ENCODE measurements at places on chromosomes 12 and 14.

DNA sequence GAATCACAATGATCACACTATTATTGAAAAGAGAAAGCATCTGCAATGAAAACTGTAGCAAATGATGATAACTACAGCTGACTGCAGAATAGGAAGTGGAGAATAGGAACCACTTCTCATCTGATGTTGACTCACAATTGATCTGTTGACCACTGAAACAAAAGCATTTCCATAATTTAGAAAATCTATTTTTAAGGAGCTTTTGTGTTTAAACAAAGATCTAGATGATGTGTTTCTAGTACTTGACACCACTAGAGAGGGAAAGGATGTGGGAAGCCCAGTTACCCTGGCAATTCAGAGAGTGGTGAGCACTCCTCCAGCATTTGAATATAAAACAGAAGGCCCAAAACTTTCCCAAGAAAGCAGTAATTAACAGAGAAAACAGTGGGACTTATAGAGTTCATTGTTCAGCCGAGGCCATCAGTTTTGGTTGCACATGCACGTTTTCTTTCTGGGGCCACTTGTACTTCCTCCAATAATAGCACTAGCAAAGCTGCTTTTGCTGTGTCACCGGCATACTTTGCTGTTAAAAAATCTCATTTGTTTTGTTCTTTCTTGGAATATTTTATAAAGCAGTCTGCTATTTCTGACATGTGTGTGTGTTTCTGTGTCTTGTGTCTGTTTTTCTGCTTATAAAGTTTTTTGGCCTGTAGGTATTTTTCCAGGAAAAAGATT lies 76.1 kb upstream of the HECTD1 start:
- no peak for DNase-seq

GRCh38 chr12:131610181-131610580 lies 100.7 kb upstream of the SFSWAP start:
- DNase-seq = no peak

GRCh38 chr12:93926237-93926636 lies 222.1 kb upstream of the PLXNC1 start:
- no peak for DNase-seq

GRCh38 chr14:78593949-78594348 lies 423.8 kb downstream of the NRXN3 start:
- DNase-seq = no peak

DNA sequence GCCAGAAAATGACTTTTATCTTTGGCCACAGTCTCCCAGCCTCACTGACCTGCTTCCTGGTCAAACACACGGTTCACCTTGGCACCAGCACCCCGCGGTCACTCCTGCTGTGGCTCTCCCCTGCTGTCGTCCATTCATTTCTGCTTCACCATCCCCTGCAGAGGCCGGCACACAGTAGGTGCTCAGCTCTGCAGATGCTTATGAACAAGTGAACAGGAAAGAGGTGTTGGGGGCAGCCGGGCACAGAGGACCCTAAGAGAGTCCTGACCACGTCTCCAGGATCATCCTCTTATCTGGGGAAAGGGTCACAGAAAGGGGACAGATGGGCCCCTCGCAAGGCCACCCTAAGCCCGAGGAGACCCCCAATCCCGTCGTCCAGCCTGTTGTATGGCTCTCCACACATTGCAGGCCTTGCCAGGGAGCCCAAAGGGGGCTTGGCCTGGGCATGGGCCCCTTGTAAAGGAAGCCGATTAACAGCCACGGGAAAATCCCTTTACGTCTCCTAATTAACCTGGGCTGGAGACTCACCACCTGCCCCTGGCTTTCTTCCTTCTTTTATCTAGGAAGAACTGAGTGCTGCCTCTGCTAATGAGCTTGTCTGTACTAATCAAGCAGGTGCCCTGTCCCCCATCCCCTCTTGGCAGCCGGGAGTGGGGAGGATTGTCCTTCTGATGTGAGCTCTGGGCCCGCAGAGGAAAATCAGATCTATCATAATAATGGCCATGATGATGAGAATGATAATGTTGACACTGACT lies 119.2 kb downstream of the AACS start:
- DNase-seq = no peak

DNA sequence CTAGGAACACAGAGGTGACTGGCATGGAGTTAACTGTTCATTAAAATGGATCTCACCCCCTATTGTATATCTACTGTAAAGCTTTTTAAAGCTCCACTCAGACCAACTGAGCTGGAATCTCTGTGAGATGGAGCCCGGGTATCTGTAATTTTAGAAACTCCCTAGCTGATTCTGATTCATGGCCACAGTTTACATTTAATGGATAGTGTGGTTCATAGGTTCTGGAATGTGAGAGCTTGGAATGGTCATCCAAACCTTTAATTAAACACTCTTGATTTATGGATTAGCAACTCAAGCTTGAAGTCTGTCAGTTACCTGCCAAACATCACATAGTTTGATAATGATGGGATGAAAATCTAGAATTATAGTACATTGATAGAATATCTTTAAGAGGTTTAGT lies 183.8 kb downstream of the SLC25A21 start:
- DNase-seq = no peak

GRCh38 chr14:43803076-43803689 lies 703.9 kb downstream of the FSCB start:
- no peak for DNase-seq

DNA sequence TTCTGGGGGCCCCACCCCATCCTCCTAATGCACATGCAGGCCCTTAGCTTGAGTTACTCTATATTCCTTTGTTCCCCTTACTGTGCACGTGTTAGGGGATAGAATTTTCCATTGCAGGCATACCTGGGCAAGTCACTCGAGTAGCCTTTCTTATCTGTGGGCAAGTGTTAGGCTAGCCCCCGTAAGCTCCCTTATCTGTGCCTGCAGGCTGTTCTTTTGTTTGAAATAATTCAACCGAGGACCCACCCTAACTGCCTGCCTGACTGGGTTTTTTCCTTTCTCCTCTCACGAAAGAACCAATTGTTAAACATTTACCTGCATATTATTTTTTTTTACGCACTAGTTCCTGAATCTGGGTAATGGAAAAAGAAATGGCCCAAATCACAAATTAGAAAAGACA lies 21.3 kb upstream of the BCAT1 start:
- DNase-seq = no peak

- no peak for DNase-seq
Observed at GRCh38 chr12:128644664-128645296, 179.0 kb downstream of the SLC15A4 start.

DNA sequence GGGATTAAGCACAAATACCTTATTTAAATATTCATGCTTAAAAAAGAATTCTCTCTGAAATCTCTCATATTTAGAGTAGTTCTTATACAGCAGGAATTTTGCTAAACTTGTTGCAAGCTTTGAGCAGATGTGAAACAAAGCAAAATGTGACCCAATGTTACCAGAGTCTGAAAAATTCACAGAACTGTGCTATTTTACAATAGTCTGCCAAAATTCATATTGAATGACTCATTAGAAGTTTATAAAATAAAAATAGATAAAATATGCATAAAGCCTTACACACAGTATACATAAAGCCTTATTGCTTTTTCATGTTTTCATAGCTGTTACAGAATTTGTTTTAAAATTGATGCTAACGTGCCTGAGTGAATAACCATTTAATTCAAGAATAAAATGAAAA lies 17.8 kb upstream of the RHOJ start:
- no peak for DNase-seq

DNA sequence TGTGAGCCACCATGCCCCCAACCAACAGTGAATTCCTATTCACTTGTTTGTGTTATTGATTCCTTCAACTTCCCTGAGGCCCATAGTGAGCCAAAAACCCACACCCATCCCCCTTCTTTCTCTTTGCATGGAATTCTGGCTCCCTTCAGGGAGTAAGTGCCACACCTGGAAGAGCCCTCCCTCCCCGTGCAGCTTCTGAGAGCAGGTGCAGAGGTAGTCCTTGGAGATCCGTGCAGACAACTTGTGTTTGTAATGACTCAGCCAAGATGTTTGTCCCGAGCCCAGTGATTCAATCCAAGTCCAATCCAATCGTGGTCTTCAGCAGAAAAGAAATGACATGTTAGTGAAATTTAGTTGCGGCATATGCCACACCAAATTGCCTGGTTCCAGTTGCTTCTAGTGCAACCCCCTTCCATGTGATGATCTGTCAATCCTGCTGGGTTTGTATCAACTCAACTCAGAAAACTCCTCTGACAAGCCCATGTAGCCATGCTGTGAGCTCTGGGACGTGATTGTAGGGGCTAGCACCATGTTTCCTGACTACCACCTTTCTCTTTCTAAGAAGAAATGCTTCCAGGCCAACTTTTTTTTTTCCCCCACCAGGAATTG lies 27.5 kb downstream of the GPRC5A start:
- no peak for DNase-seq

GRCh38 chr12:65962921-65963861 lies 138.9 kb downstream of the HMGA2 start:
- no peak for DNase-seq

- DNase-seq = no peak
Observed at GRCh38 chr12:109255377-109255776, 53.7 kb downstream of the FOXN4 start.

DNA sequence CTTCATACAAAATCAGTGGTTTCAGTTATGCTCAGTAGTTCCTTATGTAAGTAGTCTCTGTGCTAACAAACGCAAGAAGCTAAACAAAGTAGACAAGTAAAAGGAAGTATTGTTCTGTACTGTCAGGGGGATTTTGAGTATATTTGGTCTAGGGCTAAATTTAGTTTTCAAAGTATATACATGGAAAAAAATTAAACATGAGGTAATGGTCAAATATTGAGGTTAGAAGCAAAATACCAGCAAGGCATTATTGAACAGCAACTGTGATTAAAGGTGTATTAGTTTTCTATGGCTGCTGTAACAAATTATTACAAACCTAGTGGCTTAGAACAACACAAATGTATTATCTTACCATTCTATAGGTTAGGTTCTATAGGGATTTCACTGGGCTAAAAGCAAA lies 18.8 kb downstream of the GNG2 start:
- no peak for DNase-seq

- DNase-seq = no peak
Observed at GRCh38 chr12:114678028-114678427, 5.9 kb downstream of the TBX3 start.

GRCh38 chr12:49092086-49092815 lies 2.4 kb downstream of the DHH start:
- DNase-seq = peak; percentile 83

DNA sequence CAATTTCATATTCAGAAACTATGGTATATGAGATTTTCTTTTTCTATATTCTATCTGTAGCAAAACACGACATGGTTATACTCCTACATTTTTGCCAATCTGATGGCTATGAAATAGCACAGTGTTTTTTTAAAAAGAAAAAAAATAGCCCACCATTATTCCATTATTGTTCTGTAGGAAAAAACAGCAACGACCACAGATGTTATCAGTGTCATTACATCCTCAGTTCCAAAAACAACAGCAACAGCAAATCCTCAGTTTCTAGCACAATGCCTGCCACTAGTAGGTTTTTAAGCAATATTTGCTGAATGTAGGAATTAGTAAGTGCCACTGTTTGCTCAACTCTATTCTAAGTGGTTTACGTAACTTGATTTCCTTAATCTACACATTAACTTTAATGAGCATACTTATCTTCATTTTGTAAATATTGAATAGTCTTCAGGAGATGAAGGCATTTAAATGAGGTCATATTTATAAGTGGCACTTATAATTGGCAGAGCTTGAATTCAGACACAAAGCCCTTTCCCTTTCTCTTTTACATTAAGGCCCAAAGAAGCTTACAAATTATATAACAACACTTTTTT lies 8.3 kb downstream of the RNASE6 start:
- DNase-seq = no peak

GRCh38 chr14:35934499-35934898 lies 108.4 kb downstream of the BRMS1L start:
- DNase-seq = no peak

GRCh38 chr12:6301721-6302120 lies 8.8 kb upstream of the PLEKHG6 start:
- no peak for DNase-seq

- DNase-seq = no peak
Observed at GRCh38 chr12:754473-754820, 2.1 kb downstream of the WNK1 start.

- no peak for DNase-seq
Observed at GRCh38 chr12:614411-614970, 48.8 kb downstream of the NINJ2 start.

GRCh38 chr14:22877000-22877501 lies 5.5 kb downstream of the LRP10 start:
- DNase-seq = no peak

- no peak for DNase-seq
Observed at GRCh38 chr14:99541677-99542470, 60.7 kb downstream of the CCNK start.

GRCh38 chr12:103130564-103130963 lies 173.1 kb downstream of the ASCL1 start:
- no peak for DNase-seq

DNA sequence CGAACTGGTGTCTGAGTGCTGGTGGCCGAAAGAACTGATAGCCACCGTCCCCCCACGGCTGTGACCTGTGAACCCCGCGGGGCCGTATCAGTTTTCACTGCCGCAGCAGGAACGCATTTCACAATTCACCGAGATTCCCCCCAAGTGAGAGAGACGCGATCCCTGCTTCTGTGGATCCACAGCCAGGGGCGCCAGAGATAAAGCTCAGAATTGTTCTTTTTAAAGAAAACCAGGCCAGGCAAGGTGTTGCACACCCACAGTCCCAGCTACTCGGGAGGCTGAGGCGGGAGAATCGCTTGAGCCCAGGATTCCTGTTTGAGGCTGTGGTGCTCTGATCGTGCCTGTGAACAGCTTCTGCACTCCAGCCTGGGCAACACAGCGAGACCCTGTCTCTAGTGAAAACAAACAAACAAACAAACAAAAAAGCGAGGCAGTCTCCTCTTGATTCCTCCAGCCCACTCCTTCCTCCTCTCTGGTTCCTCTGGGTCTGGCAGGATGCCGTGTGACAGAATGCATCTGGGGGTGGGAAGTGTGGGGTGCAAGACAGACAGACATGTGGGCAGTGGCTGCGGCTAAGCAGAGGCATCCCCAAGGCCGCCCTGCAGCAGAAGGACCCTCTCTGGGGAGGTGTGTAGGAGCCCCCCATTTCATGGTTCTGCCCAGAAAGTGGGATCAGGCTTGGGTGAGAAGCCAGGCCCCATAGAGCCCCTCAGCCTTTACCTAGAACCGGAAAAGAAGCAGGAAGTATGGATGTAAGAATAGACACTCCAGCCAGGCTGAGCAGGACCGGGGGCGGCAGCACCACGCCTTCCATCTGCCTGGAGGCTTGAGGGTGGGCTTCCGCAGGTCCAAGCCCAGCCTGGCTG lies 39.2 kb upstream of the PPP1R13B start:
- no peak for DNase-seq

- no peak for DNase-seq
Observed at GRCh38 chr12:131028587-131029338, 75.1 kb downstream of the ADGRD1 start.

DNA sequence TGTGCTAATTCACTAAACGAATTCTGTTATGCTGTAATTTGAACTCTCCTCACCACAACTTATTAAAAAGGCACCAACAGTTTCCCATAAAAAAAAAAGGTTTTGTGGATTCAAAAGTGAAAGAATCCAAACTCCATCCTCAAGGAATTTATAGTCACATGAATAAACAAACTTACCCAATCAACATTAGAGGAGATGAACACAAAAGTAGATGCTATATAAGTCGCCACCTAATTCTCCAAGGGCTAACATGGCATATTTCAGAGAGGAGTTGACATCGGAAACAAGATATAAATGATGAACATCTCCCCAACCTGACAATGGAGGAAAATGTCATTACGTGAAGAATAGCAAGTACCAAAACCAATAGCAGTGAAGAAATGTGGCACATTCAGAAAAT lies 265.5 kb upstream of the PRKD1 start:
- no peak for DNase-seq

- no peak for DNase-seq
Observed at GRCh38 chr12:109994401-109995175, 1.6 kb downstream of the GIT2 start.
